NCI-H524 (cell line): ENCODE measurements at places on chromosomes 1 and 21.

DNA sequence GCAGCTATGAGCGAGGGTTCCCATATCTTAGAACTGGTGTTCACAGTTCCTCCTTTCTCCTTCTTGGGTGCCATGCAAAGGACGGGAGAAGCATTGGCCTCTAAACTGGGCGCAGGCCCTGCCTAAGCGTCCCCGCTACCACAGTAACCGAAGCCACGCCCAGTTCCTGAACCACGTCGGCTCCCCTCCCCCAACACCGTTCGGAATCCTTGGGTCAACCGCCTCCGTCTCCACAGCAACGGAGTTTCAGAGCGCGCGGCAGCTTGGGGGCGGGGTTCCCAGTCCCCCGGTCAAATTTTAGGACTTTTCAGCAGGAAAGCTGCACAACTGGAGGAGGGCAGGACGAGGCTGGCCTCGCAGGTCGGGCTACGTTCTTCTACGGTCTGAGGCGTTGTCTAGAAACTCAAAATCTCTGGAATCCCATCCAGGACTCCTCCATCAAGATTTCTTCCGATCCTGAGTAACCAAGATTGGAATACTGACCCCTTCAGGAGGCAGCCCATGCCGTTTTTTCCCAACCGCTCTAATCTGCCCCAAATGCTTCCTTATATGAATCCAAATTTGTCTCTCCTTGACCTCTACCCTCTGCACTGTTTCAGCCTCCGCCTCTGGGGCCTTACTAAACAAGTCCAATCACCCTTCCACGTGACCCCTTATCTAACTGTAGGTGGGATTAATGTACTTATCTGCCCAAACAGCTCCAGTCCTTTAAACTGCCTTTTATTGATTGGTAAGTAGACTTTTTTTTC lies at the start of gene SPAG17:
Gene SPAG17, minus strand, starts transcription at position 145 of the 749 bp plus-strand sequence. Its CDS starts 71 bp downstream, at position 74.
- DNase-seq, result peak; percentile 53

- no peak for DNase-seq
These were observed 4.2 kb downstream of the SPATA46 start for GRCh38 chr1:162372159-162373071.

DNA sequence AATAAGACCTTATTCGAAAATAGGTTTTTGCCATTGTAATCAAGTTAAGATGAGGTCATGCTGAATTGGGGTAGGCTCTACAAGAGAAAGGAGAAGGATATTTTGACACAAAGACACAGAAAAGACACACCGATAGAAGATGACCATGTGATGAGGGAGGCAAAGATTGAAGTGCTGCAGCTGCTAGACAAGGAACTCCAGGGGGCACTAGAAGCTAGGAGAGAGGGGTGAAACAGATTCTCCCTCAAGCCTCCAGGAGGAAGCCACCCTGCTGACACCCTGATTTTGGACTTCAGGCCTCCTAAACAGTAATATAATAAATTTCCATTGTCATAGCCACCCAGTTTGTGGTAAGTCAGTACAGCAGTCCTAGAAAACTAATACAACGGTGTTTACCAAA lies 506.8 kb upstream of the CAMK1G start:
- peak; percentile 23 for DNase-seq

- no peak for DNase-seq
These were observed 10.8 kb upstream of the CACYBP start for GRCh38 chr1:174988986-174989385.

GRCh38 chr1:214377886-214378285 lies 96.9 kb downstream of the SMYD2 start:
- no peak for DNase-seq

DNA sequence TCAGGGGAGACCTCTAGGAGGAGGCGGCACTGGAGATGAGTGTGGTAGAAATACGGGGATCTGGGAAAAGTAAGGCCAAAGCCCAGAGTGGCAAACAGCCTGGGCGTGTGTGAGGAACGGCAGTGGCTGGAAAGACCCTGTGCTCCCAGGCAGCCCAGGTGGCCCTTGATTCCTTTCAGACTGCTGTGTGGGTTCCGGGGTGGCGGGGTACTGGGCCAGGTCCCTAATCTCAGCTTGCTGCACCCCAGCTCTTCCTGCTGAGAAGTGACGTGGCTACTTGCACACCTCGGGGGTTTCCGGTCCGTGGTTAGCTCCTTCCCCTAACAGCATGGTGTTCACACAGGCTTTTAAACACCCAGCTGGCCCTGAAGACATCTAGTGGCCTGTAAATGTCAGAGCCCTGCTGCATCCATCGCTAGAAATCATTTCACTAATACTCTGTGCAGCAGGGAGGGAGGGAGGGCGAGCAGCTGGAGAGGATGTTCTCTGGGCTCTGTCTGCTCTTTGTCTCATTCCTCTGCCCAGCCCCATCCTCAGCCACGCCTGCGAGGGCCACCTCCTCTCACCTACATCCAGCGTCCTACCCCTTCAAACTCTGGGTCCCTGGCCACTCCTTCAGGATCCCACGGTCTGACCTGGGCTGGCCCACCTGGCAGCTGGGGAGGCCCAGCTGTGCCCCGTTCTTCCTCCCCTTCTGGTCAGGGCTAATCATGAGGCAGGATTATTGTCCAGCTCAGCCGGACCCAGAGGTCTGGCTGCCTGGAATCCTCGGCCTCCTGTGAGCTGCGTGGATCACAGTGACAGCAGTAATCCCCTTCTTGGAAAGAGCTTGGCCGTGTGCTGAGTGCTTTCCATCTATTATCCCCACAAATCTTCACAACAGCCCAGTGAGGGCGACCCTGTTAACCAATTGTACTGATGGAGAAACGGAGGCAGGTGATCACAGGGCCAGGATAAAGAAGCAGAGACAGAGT lies 7.2 kb downstream of the ZDHHC18 start:
- peak; percentile 9 for DNase-seq

- DNase-seq, result no peak
These were observed 65.9 kb upstream of the GJA5 start for GRCh38 chr1:147826259-147826658.

GRCh38 chr1:6962996-6963911 lies 178.0 kb downstream of the CAMTA1 start:
- no peak for DNase-seq
